Esophagus muscularis mucosa (tissue), 4 donors: ENCODE measurements at places on chromosomes 12 and 14. TPM values are rescaled to one million over a fixed set of nuclear protein-coding genes. Genes with fewer than 3 reads are reported as not detected.
A peak's percentile ranks its signal among the peaks of the same experiment; 100 is the strongest.

DNA sequence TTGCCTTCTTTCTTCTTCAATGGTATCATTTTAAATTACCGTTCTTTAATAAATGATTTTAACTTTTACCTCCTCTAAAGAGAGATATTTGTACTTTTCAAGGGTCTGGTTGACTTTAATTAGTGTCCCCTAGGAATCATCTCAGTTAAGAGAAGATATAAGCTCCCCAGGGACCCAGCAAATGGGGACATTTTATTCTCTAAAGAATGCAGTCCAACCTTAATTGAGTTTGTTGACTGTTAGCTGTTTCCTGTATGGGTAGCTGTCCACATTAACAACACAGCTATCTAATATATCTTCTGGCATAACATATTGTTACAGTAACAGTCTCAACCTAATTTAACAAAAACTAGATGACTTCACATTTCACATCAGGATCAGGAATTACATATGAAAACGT, 241.6 kb upstream of the NPAS3 start:
- no peak overlapping the region for H3K4me3 ChIP-seq
- peaks cover 23% of the 10 kb centered on the region for H3K4me1 ChIP-seq
- DNase-seq = no peak
- no peaks in the 10 kb centered on the region for H3K36me3 ChIP-seq

DNA sequence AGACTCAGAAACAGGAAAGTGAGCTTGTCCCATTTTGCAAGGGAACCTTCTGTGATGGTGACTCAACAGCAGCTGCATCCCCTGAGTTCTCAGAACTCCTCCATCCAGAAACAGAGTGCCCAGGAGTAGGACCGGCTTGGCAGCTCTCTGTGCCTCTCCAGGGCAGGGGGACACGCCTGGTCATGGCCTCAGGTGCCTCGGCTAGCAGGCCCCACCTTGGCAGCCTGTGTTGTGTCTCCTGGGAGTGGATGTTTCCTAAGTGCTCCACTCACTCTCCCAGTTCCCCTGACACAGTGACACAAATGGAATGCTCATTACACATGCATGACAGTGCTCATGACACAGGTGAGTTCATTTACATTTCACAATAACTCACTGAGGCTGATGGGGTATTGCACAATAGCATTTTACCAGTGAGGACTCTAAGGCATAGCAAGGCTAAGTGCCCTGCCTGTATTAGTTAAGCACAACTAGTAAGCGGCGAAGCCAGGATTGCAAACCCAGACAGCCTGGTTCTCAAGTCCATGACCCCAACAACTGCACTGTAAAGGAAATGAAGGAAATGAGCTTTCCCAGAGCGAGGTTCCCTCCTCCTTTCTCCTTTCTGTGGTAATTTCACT, 47.4 kb downstream of the CALM1 start:
- H3K4me1 ChIP-seq = peaks cover 3% of the 10 kb centered on the region
- no peaks in the 10 kb centered on the region for H3K27me3 ChIP-seq
- no peaks in the 10 kb centered on the region for H3K36me3 ChIP-seq
- no peak overlapping the region for H3K4me3 ChIP-seq

DNA sequence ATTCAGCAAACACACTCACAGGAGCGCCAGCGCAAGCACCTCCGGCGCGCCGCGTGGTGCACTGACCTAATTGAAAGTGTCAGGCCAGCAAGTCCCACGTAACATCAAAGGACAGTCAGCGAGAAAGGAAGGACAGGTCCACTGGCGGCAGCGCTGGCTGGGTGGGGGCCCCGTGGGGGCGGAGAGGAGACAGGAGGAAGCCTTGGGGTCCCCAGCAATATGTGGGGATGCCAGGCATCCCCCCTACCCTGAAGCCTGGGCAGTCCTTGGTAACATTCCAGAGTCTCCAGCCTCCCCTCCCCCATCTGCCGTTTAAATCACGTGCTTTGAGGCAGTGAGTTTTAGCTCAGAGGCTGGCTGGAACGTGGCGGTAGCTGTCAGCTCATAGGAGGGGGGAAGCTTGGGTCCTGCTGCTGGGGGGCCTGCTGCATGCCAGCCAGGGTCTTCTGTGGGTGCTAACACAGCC, 159.2 kb downstream of the CALM1 start:
- peak overlapping the region; percentile 76 for H3K27ac ChIP-seq
- no peaks in the 10 kb centered on the region for H3K27me3 ChIP-seq
- peak overlapping the region; percentile 36 for H3K4me3 ChIP-seq
- no peaks in the 10 kb centered on the region for H3K36me3 ChIP-seq
- DNase-seq = no peak
- peaks cover 66% of the 10 kb centered on the region for H3K4me1 ChIP-seq

DNA sequence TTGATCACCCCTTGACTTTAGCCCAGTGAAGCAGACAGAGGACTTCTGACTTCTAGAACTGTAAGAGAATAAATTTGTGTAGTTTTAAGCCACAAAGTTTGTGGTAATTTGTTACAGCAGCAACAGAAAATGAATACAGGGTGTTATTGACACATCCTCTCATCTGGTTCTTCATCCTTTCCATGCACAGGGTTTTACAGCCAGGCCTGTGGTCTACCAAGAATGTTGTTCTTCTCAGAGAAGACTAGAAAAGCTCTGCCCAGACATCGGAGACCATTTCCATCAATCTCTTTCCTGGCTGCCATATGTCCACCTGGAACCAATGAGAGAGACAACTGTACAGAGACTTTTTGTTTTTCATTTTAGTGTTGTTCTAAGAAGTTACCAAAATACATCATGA, 308.2 kb upstream of the AMIGO2 start:
- no peak for DNase-seq
- no peaks in the 10 kb centered on the region for H3K27me3 ChIP-seq
- peaks cover 6% of the 10 kb centered on the region for H3K4me1 ChIP-seq
- H3K36me3 ChIP-seq = no peaks in the 10 kb centered on the region
- no peak overlapping the region for H3K27ac ChIP-seq
- H3K4me3 ChIP-seq = no peak overlapping the region

DNA sequence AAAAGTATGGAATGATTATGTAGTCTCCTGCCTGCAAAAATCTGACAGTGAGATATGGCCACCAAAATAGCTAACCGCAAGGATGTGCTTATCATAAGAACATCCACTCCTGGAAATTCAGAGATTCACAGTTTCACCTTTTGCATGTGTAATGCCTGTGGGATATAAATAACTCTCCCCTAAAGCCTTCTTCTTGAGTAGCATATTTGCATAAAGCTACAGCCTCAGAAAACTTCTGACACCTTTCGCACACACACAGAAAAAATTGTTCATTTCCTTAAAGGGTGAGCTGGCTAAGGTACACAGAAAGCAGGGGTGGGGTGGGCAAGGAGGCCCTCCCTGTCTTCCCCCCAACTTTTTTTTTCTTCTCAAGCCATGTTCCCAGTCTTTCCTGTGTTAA, 3.1 kb upstream of the IGF1 start:
- H3K4me3 ChIP-seq = no peak overlapping the region
- H3K27me3 ChIP-seq = no peaks in the 10 kb centered on the region
- DNase-seq = no peak
- peaks cover 35% of the 10 kb centered on the region for H3K4me1 ChIP-seq
- no peaks in the 10 kb centered on the region for H3K36me3 ChIP-seq
- H3K27ac ChIP-seq = no peak overlapping the region

DNA sequence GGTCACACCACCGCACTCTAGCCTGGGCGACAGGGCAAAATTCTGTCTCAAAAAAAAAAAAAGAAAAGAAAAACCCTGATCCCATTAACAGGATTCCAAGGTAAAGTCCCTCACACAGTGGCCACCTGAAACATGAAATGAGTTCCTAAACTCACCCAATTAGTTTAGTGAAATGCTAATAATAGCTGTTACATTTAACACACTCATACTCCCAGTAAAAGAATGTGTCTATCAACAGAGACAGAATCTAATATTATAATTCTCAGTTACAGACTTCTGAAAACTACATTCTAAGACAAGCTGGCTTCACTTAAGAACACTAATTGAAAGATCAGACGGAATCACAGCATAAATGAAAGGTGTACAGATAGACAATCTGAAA, 44.2 kb downstream of the DUSP16 start:
- no peak overlapping the region for H3K27ac ChIP-seq
- H3K27me3 ChIP-seq = no peaks in the 10 kb centered on the region
- H3K36me3 ChIP-seq = no peaks in the 10 kb centered on the region
- H3K4me3 ChIP-seq = no peak overlapping the region

DNA sequence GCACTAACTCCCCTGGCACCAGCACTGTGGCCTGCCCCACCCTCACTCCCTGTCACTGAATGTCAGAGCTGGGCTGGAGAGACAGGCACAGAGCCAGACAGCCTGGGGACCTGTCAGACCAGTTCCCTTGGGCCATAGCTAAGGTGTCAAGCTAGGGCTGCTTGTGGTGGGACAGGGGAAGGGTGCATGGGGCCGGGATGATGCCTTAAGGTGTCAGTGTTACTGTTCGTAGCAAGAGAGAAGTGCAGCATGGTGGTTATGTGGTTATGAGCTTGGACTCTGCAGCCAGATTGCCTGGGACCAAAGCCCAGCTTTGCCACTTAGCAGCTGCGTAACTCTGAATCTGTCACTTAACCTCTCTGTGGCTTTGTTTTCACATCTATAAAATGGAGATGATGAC, 3.8 kb downstream of the RAPGEF3 start:
- H3K4me3 ChIP-seq = peak overlapping the region; percentile 73
- peaks cover 59% of the 10 kb centered on the region for H3K4me1 ChIP-seq

- H3K4me3 ChIP-seq = no peak overlapping the region
- peaks cover 73% of the 10 kb centered on the region for H3K27me3 ChIP-seq
- H3K4me1 ChIP-seq = peaks cover 27% of the 10 kb centered on the region
- DNase-seq = no peak
These were observed 3.6 kb upstream of the HRK start for GRCh38 chr12:116884871-116885270.

GRCh38 chr14:64069634-64070359, 217.0 kb downstream of the SYNE2 start:
- H3K27ac ChIP-seq = no peak overlapping the region
- no peak for DNase-seq
- H3K4me3 ChIP-seq = no peak overlapping the region
- no peaks in the 10 kb centered on the region for H3K27me3 ChIP-seq

TMTC1 gene
- 177 TPM for total RNA-seq

EML5 gene
- 3.7 TPM for total RNA-seq

SLC39A5 gene
- not detected for total RNA-seq

OR4E2 gene
- not detected for total RNA-seq

CLEC4D gene
- total RNA-seq = 1.7 TPM

MDGA2 gene
- not detected for total RNA-seq

CLEC6A gene
- not detected for total RNA-seq

DYNC1H1 gene
- 608 TPM for total RNA-seq

SMIM41 gene
- 26.6 TPM for total RNA-seq

HOXC12 gene
- not detected for total RNA-seq
